Activated CD4-positive, alpha-beta memory T cell treated with anti-CD3 and anti-CD28 coated beads for 36 hours (primary cell): ENCODE measurements at places on chromosomes 1 and 21. TPM values are rescaled to one million over a fixed set of nuclear protein-coding genes. Genes with fewer than 3 reads are reported as not detected.
A peak's percentile ranks its signal among the peaks of the same experiment; 100 is the strongest.

DNA sequence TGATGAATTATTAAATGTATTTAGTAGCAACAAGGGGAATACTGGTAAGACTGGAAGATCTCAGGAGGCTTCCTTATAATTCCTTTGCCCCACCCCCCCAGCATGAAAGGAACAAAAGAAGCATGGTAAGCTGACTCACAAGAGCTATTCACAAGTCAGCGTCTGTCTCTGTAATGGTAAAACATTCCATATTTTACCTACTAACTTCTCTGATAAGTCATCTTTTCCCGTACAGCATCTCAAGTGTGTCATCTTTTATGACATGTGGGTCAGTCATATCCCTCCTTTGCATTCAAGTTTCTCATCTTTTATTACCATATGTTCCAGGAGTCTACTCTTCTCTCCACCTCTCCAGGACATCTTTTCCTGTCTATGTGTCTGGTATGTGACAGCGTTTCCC lies 241.3 kb downstream of the PLA2G4A start:
- no peak for DNase-seq
- no peaks in the 10 kb centered on the region for H3K27me3 ChIP-seq
- no peak overlapping the region for H3K27ac ChIP-seq
- no peak overlapping the region for H3K4me3 ChIP-seq

- no peaks in the 10 kb centered on the region for H3K36me3 ChIP-seq
- H3K27me3 ChIP-seq: peaks cover 22% of the 10 kb centered on the region
- H3K4me3 ChIP-seq: no peak overlapping the region
- H3K27ac ChIP-seq: no peak overlapping the region
Observed at GRCh38 chr1:156080241-156080862, 1.9 kb downstream of the MEX3A start.

DNA sequence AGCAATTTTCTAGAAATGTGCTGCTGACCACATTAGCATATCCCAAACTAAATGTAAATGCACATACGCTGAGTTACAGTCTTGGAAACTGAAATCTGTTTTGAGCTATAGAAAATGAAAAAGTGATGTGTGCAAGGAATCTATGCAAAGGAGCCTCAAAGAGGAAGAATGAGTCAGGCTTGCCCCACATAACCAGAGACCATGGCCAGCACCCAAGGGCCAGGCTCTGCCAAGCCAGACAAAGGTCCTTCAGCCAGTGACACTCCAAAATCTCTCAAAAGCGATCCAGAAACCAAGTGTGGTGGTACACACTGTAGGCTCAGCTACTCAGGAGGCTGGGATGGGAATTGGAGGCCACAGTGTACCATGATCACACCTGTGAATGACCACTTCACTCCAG lies 195.2 kb downstream of the TOMM20 start:
- peak overlapping the region; percentile 86 for H3K27ac ChIP-seq
- peaks cover 66% of the 10 kb centered on the region for H3K4me1 ChIP-seq
- H3K27me3 ChIP-seq: no peaks in the 10 kb centered on the region
- H3K4me3 ChIP-seq: no peak overlapping the region
- peak; percentile 63 for DNase-seq
- H3K36me3 ChIP-seq: no peaks in the 10 kb centered on the region

GRCh38 chr1:239872626-239873025 lies 219.1 kb upstream of the FMN2 start:
- H3K27ac ChIP-seq: no peak overlapping the region
- H3K36me3 ChIP-seq: no peaks in the 10 kb centered on the region
- H3K4me3 ChIP-seq: no peak overlapping the region
- DNase-seq: no peak
- no peaks in the 10 kb centered on the region for H3K27me3 ChIP-seq
- no peaks in the 10 kb centered on the region for H3K4me1 ChIP-seq

- no peak overlapping the region for H3K27ac ChIP-seq
- H3K4me1 ChIP-seq: peaks cover 7% of the 10 kb centered on the region
- H3K4me3 ChIP-seq: no peak overlapping the region
- H3K27me3 ChIP-seq: no peaks in the 10 kb centered on the region
- H3K36me3 ChIP-seq: no peaks in the 10 kb centered on the region
Observed at GRCh38 chr1:171884475-171884874, 43.2 kb downstream of the DNM3 start.

- H3K27ac ChIP-seq: no peak overlapping the region
- H3K4me1 ChIP-seq: no peaks in the 10 kb centered on the region
- H3K4me3 ChIP-seq: no peak overlapping the region
- no peak for DNase-seq
- H3K27me3 ChIP-seq: no peaks in the 10 kb centered on the region
- no peaks in the 10 kb centered on the region for H3K36me3 ChIP-seq
Observed at GRCh38 chr1:71561729-71562128, 480.9 kb upstream of the ZRANB2 start.

- peaks cover 1% of the 10 kb centered on the region for H3K27me3 ChIP-seq
- H3K27ac ChIP-seq: no peak overlapping the region
- DNase-seq: no peak
- no peaks in the 10 kb centered on the region for H3K4me1 ChIP-seq
Observed at GRCh38 chr1:87754139-87754538, 425.5 kb downstream of the LMO4 start.

DNA sequence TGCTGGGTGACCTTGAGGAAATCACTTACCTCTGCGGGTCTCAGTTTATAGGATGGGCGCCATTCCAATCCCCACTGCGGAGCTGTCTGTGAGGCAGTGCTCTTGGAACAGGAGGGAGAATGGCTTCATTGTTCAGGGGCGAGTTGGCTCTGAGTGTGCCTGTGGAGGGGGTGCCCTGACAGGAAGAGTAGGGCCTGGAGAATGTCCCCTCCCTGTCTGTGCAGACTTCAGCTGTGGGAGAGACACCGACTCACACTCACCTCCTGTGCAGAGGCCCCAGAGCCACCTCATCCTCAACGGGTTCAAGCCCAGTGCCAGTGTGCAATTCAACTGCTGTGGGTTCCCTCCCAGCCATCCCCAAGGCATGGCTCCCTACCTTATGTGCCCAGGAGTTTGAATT lies 17.1 kb downstream of the ADORA1 start:
- no peaks in the 10 kb centered on the region for H3K36me3 ChIP-seq
- H3K27me3 ChIP-seq: no peaks in the 10 kb centered on the region
- no peak overlapping the region for H3K27ac ChIP-seq
- no peak for DNase-seq
- H3K4me1 ChIP-seq: no peaks in the 10 kb centered on the region
- H3K4me3 ChIP-seq: no peak overlapping the region

GRCh38 chr1:97870589-97870988 lies 50.2 kb downstream of the DPYD start:
- H3K4me3 ChIP-seq: no peak overlapping the region
- no peak for DNase-seq
- H3K27ac ChIP-seq: no peak overlapping the region
- peaks cover 32% of the 10 kb centered on the region for H3K36me3 ChIP-seq
- H3K27me3 ChIP-seq: no peaks in the 10 kb centered on the region
- H3K4me1 ChIP-seq: peaks cover 15% of the 10 kb centered on the region

GRCh38 chr1:201137579-201138310 lies 10.8 kb upstream of the ASCL5 start:
- no peak for DNase-seq
- H3K27me3 ChIP-seq: no peaks in the 10 kb centered on the region
- H3K4me3 ChIP-seq: no peak overlapping the region
- H3K36me3 ChIP-seq: peaks cover 6% of the 10 kb centered on the region
- no peak overlapping the region for H3K27ac ChIP-seq

DNA sequence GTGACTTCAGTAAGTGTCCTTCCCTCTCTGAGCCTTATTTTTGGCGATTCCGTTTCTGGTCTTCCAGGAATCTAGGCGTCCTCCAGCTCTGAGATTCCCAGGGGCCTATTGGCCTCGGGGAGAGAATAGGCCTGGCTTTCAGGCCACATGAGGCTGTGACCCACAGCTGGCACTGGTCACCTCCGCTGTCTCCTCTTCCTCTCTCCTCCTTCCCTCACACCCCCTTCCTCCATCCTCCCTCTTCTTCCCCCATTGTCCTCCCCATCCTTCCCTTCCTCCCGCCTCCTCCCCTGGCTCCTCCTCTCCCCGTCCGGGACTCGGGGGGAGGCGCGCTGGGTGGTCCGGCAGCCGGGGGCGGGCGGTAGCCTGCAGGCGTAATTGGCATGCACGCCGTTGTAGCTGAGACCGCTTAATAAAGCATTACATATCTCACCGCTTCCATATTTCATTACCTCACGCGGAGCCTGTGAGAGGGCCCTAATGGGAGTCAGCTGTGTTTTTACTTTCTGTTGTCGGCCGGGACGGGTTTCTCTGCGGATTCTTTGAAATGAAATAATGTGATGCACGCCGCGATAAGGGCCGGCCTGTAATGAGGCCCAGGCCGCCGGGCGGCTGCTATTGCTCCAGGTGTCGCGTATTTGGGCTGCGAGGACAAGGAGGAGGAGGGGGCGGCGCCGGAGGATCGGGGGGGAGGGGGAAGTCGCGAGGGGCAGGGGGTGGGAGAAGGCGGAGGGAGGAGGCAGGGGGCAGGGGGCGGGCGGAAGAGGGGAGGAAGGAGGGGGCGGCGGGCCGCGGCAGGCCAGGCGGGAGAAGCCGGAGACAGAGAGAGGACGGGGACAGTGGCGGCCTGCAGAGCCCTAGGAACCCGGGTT lies 95.3 kb downstream of the FOXD2 start:
- peaks cover 2% of the 10 kb centered on the region for H3K36me3 ChIP-seq
- peaks cover 62% of the 10 kb centered on the region for H3K27me3 ChIP-seq
- peak; percentile 18 for DNase-seq
- H3K27ac ChIP-seq: no peak overlapping the region
- no peak overlapping the region for H3K4me3 ChIP-seq

PADI2 gene
- total RNA-seq: not detected

SPRR2A gene
- not detected for total RNA-seq

FAAH gene
- 5.3 TPM for total RNA-seq

NTNG1 gene
- not detected for total RNA-seq

SPATA21 gene
- not detected for total RNA-seq

MX1 gene
- total RNA-seq: 106 TPM

RPE65 gene
- not detected for total RNA-seq
